OCI-M1 (cell line): ENCODE measurements at places on chromosomes 7 and 10.

- DNase-seq = peak; percentile 100
Measured at GRCh38 chr10:72273410-72274212, at the start of gene DDIT4. Gene DDIT4 (plus strand): TSS chr10:72273924. CDS start chr10:72274217, 293 bp downstream.

DNA sequence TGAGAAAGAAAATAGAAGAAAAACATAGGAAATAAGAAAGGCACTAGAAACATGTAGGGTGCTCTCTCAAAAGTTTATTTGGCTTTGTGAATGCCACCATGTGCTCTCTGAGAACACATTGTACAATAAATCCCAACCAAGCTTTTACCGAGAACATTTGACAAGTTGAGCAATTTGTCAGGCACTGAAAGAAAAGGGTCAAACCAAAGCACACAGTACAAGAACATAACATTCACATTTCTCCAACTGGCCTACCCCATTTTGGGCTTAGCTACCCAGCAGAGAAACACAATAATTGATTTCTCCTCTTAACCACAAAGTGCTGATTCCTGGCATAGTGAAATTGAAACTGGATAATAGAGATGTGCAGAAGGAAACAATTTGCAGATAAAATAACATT is 69.2 kb upstream of the SLC39A12 start:
- no peak for DNase-seq

- DNase-seq = no peak
Measured at GRCh38 chr7:23372611-23373010, 73.5 kb downstream of the MALSU1 start.

GRCh38 chr7:3332308-3332707 is 31.3 kb downstream of the SDK1 start:
- DNase-seq = no peak

DNA sequence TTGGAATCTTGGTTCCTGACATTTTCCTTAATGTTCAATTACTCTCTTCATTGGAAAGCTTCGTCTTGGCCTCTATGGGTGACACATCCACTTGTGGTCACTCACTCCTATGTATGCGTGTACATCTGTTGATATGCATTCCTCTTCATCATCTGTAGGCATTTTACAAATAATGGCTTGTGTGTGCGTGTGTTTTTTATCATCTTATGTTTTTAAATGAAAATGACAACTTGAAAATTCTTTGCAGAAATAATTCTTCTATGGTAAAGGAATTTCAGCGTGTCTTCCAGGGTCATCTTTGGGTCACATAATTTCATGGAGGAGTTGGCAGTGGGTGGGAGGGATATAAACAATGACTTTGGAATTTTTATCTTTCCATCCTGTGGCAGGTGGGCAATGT is 925.1 kb downstream of the LRMDA start:
- no peak for DNase-seq

DNA sequence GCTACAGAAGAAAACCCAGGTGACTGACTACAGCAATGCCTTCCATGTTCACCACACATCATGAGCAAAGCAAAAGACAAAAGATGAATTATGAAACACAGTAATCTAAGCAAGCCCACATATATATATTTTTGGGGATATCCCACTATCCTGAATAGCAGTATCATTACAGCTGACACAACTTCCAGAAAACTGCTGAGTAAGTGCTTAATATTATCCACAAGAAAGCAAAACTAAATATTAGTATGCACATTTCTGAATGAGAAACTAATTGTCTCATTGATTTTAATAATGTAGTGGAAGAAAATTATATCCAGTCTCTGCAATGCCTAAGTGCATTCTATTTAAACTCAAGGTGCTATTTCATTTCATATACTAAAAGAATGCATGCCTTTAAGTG is 14.5 kb upstream of the SLC35G1 start:
- no peak for DNase-seq

- DNase-seq = no peak
Measured at GRCh38 chr7:1401011-1401410, 58.3 kb downstream of the MICALL2 start.

GRCh38 chr10:88804083-88804812 is 1.7 kb downstream of the LIPM start:
- no peak for DNase-seq

GRCh38 chr10:5234106-5234860 is 37.6 kb downstream of the AKR1C4 start:
- DNase-seq = peak; percentile 91
